ENCODE measurements at places on chromosomes 5 and 9.

GRCh38 chr5:129098488-129099183 is 4.1 kb downstream of the ISOC1 start:
- no peak for DNase-seq

GRCh38 chr5:51846015-51846414 is 462.8 kb downstream of the ISL1 start:
- no peak for DNase-seq

GRCh38 chr9:125428902-125429467 is 167.4 kb downstream of the GAPVD1 start:
- no peak for DNase-seq

- DNase-seq: no peak
Observed at GRCh38 chr9:22050924-22051323, 41.8 kb upstream of the CDKN2B start.

GRCh38 chr5:61186634-61187033 is 24.4 kb upstream of the SMIM15 start:
- no peak for DNase-seq

DNA sequence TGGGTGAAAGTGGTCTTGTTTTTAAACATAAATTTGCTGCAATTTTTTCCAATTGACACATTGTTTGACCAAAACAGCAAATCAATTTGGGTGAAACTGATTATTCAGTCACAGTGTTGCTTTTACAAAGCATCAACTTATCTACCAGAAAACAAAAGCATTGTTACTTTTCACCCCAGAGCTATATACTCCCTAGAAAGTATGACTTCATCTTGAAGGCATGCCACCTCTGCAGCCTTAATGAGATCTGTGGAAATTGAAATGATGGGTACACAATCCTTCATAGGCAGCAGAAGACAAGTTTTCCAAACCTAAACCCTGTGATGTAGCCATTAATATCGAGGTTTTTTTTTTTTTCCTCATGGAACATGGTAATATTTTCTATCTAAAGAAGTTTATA is 615.9 kb downstream of the CHSY3 start:
- no peak for DNase-seq

DNA sequence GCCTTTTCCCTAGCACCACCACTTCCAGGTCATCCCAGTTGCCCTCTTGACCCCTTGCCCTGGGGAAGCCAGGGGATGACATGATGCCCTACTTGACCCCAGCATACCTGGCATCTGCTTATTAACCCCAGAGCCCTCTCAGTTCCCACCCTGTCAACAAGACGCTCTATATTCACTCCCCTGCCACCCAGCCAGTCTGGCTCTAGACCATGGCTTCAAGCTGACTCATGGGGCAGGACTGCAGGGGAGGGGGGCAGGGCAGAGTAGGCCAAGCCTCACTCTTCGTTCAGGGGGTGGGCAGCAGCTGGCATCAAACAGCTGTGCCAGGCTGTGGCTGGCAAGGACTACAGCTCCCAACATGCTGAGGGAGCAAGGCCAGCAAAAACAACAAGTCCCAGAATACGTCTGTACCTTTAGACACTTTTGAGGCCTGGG is 5.3 kb downstream of the ATOSB start:
- DNase-seq: no peak

- DNase-seq: peak; percentile 80
Observed at GRCh38 chr9:136117291-136117915, 1.3 kb downstream of the TMEM250 start.

DNA sequence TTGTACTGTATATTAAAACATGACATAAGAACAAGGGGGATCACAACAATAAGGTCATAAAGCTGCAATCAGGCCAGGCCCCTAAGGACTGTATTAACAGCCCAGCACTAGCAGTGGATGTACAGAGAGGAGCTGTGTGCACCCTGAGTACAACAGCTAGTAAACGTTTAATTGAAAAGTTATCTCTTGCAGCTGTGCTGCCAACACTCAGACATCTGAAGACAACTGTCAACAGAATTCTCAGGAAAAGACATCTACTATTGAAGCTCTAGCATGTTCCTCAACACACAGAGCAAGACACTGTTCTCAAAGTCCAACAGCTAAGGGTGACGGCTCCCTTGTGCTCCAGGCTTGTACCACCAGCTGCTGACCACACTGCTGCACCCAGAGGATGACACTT is 199.6 kb downstream of the DCP2 start:
- no peak for DNase-seq

DNA sequence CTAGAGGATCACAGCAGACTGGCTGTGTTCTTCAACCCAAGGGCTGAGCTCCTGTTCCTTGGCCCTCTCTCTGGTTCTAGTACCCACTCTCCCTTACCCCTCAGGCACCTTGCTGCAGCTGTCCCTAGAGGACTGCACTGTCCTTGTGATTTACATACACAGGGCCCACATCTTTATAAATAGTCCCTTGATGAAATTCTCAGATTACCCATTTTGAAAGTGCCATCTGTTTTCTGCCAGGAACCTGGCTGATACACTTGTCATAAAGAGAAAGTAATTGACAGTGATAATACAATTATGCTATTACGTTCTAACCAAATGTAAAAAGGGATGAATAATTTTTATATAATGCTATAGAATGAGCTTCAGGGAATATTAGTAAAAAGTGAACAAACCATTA is 16.5 kb upstream of the SPARC start:
- DNase-seq: no peak

DNA sequence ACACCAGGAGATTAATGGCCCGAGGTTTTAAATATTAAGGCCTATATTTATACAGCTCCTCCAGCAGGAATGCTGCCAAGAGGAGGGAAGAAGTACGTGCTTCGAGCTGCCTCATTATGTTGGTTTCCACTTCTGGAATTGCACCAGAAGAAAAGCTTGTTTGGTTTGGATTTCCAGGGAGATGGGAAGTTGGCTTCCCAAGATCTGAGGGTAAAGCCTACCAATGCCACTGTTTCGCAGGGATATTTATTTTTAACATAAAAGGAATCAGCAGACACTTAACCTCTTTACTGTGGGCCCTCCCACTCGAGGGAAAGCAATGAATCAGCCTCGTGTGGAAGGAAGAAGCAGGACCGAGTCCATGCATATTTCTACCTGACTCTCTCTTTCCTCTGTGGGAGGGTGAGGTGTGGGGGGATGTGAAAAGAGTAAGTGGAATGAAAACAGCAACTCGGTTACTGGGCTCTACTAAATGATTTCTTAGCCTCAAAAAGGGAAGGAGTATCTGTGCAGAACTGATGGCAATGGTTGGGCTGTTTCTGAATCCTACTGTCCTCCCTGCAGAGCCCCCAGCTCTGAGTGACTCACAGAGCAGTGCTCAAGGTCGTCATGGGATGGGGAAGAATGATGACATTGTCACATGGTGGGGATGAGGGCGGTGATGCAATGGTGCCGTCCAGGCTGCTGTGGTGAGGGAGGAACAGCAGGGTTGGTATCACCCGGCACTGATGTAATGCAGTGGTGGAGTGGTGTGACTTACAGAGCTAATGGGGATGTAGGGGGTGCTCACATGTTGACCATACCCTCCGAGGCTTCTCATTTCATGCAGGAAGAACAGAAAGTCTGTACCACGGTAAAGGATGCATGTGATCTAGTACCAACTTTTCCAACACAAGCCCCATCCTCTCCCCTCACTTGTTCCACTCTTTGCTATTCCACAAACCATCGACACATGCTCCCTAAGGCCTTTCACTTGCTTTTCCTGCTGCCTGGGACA is 215.0 kb upstream of the PANK3 start:
- no peak for DNase-seq

DNA sequence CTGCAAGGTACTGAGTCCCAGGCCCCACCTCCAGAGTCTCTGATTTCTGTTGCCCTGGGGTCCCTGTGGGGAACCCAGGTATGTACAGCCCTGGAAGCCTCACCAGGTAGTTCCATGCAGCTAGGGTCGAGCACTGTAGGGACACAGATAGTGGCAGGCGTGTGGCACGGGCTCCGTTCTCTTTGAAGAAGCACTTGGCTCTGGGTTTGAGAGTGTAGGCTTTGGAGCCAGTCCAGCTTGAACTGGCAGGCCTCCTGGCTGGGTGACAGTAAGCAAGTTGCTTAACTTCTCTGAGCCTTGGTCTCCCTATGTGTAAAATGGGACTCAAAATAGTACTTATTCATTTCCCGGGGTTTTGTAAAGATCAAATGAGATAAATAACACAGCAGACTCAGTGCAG is 5.6 kb downstream of the OLFM1 start:
- no peak for DNase-seq

DNA sequence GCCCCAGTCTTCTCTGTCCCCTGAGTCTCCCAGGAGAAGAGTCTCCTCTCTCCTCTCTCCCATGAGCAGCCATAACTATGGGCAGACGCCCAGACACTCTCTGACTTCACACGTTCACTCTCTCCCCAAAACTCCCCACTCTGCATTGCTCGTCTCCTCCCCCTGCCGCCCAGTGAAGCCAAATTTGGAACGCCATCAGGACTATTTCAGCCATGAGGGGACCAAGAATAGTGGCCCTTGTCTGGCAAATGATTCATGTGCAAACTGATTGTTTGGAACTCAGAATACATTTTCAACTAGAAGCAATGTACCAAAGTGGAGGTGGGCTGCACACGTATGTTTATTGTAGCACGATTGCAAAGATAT is 20.9 kb downstream of the CMBL start:
- no peak for DNase-seq

DNA sequence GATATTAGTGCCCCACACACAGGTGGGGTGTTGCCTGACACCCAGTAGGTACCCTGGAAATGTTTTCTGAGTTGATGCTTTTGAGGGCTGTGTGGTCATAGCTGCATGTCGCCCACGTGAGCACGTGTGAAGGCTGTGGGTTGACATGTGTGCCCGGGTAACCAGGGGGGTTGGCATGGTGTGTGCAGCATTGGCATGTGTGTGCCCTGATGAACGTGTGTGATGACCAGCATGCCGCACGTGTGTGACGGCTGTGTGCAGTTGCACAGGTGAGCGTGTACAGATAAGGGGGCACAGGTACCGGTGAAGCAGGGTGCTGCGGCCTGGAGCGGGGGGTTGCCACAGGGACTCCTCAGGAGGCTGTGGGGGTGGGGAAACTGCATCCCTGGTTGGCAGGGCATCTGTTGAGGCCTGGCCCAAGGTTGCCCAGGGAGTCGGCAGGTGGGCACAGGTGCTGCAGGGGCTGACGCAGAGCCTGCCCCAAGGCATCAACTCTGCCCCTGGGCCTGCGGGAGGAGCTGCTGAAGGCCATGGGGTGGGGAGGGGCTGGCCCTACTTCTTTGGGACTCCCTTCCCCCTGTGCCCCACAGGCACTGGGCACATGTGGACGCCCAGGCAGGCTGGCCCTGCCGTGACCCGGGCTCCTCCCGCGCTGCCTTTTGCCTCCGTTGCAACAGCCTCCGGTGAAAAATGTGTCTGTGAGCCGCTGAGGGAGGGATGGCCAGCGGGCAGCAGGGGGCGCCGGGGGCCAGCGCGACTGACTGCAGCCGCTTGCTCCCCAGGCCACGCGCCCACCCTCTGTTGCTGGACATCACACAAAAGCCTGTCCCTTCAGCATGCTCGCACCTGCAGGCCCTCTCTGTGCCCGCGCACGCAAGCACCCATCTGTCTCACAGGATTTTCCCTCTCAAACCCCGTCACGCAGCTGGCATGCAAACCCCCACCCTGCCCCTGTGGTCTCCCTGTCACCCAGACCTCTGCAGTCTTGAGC is 2.2 kb downstream of the UNC5A start:
- no peak for DNase-seq

DNA sequence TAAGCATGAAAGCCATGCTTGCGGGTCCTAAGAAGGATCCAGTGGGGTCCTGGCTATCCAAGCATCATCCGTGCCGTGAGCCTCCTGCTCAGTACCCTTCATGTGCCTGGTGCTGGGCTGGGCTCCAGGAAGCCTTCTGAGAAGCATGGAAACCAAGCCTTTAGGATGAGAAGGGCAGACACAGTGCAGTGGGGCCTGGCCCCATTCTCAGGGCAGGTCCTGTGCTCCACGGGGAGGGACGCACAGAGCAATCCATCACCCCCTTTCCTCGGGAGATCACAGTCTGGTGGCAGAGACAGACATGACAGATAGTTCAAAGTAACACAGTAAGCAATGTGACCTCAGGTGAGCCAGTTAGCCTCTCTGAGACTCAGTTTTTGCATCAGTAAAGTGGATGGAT is 76.9 kb downstream of the RGS3 start:
- DNase-seq: no peak

- no peak for DNase-seq
Observed at GRCh38 chr9:36161187-36161586, 8.0 kb upstream of the CCIN start.

DNA sequence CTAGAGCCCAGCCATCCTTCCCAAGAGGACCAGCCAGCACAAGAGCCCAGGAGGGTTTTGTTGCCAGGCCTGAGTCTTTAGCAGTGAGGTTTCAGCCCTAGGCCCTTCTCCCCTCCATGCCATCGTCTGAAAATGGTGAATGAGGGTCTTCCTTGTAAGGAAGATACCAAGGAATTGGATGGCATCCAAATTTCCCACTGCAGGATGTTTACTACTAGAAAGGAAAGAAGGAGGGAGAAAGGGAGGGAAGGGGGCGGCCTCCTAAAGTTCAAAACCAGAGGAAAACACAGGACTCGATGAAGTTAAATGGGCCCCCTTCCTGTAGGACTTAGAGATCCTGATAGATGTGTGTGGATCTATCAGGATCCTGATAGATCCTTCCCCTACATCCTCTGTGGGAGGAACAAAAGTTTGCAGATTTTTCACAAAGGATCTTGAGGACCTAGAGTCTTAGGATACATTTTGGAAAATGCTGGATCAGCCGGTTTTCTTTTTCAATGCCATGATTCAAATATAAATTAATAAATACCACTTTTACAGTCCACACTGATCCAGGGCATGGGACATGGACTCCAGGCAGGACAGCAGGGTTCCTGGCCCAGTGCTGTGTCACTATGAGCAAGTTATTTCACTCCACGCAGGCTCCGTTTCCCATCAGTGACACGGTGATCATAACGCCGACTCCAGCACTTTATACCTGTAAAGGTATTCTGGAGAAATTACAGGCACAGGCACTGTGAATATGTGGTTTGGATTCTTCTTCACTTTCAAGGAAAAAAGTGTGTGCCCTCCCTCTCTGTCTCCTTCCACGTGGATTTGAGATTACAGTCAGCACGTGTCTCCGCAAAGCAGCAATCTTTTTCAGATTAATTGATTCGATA is 40.9 kb downstream of the C5orf15 start:
- no peak for DNase-seq

GRCh38 chr9:128684325-128685199 is 4.5 kb upstream of the SET start:
- DNase-seq: peak; percentile 96

DNA sequence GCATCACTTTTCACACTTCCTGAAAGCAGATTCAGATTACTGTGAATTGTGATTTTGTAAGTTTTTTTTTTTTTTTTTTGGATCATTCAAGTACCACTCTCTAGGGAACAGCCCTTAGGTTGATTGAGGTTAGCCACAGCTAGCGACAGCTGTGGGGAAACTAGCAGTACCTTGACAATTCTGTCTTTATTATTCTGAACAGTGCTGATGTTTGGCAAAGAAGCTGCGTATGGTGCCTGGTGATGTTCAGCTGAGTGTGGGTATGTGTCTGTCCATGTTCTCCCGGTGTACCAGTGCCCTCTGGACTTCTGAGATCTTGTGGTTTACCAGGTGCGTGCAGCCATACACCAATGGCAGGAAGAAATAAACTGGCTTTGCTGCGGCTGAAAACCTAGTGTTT is 117.3 kb upstream of the PLPPR1 start:
- no peak for DNase-seq

All from upper lobe of left lung (tissue), 6 donors.